ENCODE measurements at places on chromosomes 11 and 22. TPM values are rescaled to one million over a fixed set of nuclear protein-coding genes. Genes with fewer than 3 reads are reported as not detected.

Gene RIMBP3B
- total RNA-seq: 0.27 TPM

Gene BACE1
- total RNA-seq: 18.6 TPM

Gene RASD2
- total RNA-seq: 0.08 TPM

DNA sequence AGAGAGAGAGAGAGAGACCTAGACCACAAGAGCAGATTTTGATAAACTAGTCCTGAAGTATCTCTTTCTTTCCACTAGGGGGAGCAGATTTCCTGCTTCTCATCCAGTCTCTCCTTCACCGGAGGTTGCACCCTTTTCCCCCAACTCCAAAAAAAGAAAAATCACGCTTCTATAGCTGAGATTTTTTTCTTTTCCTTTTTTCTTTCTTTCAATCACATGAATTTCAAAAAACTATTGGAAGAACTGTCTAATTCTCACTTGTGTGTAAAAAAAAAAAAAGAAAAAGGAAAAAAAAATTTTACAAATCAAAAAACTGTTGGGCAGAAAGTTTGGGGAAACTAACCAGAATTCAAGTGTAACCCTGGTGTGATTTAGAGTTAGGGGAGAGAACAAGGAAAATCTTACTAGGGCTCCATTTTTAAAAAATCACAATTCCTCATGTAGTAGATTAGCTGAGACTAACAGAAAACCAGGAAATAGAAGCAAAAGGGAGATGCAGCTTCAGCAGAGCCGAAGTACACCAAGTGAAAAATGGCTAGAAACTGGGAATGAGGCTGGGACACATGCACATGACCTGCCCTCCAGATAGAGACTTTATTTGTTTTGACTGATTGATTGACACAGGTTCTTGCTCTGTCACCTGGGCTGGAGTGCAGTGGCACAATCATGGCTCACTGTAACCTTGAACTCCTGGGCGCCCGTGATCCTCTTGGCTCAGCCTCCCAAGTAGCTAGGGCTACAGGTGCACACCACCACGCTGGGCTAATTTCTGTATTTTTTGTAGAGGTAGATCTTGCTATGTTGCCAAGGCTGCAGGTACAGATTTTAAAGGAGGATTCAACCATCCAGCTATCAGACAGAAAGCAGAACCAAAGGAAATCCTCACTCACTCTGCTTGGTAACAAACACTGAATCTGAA lies 27.1 kb downstream of the SDHD start:
- peak; percentile 57 for DNase-seq

- DNase-seq: peak; percentile 85
Measured at GRCh38 chr11:35391922-35392688, 27.3 kb downstream of the SLC1A2 start.

DNA sequence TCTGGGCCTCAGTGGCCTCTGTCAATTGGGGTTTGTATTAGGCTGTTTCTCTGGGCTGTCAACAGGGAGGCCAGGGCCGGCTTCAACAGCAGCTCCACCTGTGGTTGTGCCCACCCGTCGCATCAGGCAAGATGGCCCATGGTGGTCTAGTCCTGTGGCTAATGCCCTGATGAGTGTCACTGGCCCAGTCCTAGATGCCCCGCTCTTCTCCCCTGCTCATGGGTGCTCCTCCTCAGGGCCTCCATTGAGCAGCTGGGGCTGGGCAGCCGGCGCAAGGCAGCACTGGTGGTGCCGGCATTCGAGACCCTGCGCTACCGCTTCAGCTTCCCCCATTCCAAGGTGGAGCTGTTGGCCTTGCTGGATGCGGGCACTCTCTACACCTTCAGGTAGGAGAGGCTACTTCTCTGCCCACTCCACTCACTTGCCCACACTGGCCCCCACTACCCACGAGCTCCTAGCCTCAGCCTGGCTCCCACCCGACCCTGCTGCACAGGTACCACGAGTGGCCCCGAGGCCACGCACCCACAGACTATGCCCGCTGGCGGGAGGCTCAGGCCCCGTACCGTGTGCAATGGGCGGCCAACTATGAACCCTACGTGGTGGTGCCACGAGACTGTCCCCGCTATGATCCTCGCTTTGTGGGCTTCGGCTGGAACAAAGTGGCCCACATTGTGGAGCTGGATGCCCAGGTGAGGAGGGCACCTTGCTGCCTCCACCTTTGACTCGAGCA lies 5.4 kb downstream of the LARGE2 start:
- no peak for DNase-seq

DNA sequence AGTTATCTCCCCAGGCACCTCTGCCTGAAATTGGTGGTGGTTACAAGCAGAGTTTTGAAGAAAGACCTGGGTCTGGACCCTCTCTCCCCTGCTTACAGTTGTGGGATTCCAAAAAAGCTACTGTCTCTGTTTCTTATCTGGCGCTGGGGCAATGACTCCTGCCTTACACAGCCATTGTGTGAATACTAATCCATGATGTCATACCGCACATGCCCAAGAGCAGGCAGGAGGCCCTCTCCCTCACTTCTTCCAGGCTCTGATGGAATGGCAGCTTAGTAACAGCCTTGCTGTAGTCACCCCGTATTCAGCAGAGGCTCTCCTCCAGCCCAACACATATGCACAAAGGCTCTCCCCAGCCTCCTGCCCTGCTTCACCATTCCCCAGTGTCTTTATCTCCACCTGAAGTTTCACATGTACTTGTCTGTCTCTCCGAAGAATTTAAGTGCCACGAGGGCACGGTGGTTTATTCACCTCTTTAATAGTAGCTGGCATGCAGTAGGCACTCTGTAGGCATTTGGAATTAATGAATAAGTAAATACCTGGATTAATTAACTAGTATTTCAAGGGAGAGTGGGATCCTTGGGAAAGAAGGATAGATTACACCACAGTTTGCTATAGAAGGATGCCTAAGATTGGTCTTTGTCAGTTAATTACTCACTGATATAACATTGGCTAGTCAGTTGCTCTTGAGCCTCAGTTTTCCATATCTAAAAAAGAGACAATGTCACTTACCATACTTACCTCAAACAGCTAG lies 165.6 kb downstream of the ETS1 start:
- no peak for DNase-seq
